ENCODE measurements at places on chromosomes 3 and 15.

- DNase-seq: no peak
Observed at GRCh38 chr3:131038326-131038725, 11.6 kb downstream of the NEK11 start.

DNA sequence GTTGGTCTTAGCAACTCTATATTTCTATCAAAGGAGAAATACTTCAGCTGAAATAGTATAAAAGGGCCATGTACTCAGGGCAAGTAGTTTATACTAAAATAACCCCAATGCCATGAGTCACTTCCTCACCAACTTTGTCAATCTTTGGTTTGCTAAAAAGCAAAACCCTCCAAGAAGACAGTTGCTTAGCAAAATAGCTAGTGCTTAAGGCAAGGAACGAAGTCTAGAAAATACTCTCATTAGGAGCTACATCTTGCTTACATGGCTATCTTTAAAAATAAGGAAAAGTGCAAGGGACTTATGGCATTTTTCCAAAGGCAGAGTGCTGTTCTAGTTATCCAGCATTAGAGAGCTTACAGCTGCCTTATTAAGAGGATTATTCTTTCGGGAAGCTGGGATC is 28.4 kb downstream of the P3H2 start:
- no peak for DNase-seq

DNA sequence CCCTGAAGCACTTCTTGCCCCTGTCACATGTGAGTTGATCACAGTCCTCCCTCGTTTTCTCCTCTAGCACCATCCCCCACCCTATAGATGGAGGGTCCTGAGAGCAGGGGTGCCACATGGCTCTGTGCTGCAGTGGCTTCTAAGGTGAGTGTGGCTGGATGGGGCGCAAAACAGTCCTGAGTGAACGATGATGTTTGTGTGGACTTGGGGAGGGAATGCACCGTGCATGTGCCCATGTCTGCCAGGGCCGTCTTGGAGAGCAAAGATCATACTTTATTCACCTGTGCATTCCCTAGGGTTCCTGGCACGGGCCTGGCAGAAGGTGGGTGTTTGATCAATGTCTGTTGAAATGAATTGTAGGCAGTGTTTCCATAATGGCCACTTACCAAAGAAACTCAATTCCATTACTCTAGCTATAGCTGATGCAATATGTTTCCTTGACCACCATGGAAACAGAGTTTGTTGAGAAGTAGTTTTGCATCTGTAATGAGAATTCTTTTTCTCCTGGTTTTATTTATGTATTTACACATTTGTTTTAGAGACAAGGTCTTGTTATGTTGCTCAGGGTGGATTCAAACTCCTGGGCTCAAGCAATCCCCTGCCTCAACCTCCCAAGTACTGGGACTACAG is 58.0 kb downstream of the ABTB1 start:
- no peak for DNase-seq

- DNase-seq: no peak
Observed at GRCh38 chr15:92733090-92733933, 77.7 kb upstream of the FAM174B start.

DNA sequence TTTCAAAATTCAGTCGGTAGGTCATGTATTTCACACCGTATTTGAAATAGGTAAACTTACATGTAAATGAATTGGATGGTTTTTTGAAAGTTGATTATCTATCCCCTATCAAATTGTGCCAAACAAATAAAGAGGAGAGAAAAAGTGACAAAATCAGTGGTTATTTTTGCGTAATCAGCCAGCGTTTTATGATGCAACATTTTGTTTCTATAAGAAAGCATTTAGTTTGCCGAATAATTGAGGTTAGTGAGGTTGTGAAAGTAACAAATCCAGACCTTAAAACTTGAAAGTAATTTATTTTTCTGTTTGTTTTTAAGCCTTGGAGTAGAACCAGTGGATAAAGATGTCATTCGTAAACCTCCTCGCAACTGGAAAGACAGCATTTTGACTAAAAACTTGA is 29.3 kb downstream of the ASTE1 start:
- no peak for DNase-seq

DNA sequence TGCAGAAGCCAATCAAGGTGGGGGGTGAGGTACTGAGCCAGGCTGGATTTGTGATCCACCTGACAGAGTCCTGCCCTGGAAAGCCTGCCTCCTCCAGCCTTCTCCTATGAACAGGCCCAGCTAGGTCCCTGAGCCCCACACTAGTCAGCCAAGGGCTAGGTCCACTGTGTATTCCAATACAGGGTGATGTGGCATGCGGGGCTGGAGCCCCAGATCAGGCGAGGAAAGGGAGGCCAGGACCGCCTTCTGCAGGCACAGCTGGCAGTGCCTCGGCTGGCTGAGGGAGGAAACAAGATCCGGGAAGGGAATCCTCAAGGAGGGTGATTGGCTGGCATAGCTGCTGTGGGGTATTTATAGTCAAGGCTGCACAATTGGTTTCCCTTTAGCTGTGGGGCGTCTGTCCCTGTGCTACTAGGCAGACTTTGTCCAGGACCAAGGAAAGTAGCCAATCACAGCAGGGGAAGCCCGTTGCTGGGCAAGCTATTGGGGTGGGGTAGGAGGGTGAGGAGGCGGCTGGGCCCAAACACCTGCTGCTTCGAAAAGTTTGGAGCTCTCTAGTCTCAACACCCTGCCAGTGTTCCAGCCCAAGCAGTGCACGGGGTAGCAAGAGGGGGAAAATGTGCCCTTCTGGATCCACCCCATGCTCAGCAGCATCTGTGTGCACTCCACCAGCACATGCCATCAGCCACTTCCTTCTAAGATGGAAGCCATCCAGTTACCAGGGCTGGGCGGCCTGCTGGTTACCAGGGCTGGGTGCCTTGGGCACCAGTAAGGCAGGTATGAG is 5.9 kb downstream of the KY start:
- no peak for DNase-seq

DNA sequence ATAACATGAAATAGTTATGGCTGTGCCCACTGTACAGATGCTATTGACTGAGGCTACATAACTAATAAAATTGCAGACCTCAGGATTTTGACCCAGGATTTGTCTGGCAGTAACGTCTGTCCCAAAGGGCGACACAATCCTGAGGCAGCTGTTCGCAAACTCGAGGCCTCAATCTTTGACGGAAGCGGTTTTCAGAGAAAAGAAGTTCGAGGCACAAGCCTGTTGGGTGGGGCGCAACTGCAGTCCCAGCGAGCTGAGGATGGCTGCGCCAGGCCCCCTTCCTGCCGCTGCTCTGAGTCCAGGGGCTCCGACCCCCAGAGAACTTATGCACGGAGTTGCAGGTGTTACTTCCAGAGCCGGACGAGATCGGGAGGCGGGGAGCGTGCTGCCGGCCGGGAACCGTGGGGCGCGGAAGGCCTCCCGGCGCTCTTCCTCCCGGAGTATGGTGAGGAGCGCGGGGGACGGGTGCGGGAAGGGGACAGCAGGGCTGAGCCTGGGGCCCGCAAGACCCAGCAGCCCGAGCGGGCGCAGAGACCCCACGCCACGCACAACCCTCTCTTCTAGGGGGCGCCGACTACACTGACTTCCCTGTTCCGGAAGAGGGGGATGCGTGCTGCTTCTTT is at the start of gene PARP15:
Gene PARP15, plus strand, starts transcription at position 242 of the 623 bp plus-strand sequence. Its CDS starts 18 bp downstream, at position 260.
- DNase-seq: peak; percentile 11

GRCh38 chr15:45157974-45158373 is 28.2 kb downstream of the DUOX1 start:
- no peak for DNase-seq

- peak; percentile 38 for DNase-seq
Observed at GRCh38 chr15:68256675-68257450, 20.7 kb upstream of the FEM1B start.

GRCh38 chr3:11718637-11719405 is 75.1 kb upstream of the VGLL4 start:
- peak; percentile 10 for DNase-seq

- no peak for DNase-seq
Observed at GRCh38 chr3:66098436-66098835, 59.7 kb upstream of the MAGI1 start.

GRCh38 chr15:67176195-67176971 is 78.1 kb downstream of the AAGAB start:
- DNase-seq: no peak

GRCh38 chr3:135887220-135887619 is 78.3 kb upstream of the PPP2R3A start:
- no peak for DNase-seq

GRCh38 chr3:30169487-30169886 is 436.9 kb upstream of the TGFBR2 start:
- DNase-seq: no peak

- no peak for DNase-seq
Observed at GRCh38 chr3:160069986-160070385, 81.4 kb downstream of the IL12A start.

GRCh38 chr15:61889706-61890105 is 170.5 kb downstream of the VPS13C start:
- no peak for DNase-seq

GRCh38 chr3:108818404-108818803 is 4.2 kb upstream of the TRAT1 start:
- DNase-seq: peak; percentile 35

- DNase-seq: no peak
Observed at GRCh38 chr3:45330510-45331295, 57.7 kb upstream of the LARS2 start.

- no peak for DNase-seq
Observed at GRCh38 chr3:9196020-9196419, 53.4 kb downstream of the SRGAP3 start.

- no peak for DNase-seq
Observed at GRCh38 chr3:136805795-136806194, 13.1 kb upstream of the SLC35G2 start.

GRCh38 chr3:195757438-195757770 is 36.6 kb downstream of the MUC20 start:
- no peak for DNase-seq

- DNase-seq: no peak
Observed at GRCh38 chr3:152539191-152539764, 270.5 kb downstream of the MBNL1 start.

DNA sequence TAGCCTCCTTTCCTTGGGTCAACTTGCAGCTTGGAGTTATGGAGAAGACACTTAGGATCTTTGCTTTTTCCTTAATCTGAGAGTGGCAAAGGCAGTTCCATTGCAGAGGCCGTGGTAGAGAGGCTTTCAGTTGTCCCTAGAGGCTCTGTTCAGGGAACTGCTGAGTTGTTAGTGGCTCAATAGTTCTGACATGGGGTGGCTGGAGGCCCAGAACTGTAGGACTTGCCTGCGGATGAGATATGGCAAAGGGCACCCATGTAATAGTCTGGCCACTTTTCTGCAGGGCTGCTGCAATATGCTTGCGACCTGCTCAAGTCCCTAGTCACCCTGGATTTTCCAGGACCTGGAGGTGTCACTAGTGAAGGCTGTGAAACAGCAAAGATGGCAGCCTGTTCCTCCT is 99.9 kb downstream of the CLDN1 start:
- no peak for DNase-seq

DNA sequence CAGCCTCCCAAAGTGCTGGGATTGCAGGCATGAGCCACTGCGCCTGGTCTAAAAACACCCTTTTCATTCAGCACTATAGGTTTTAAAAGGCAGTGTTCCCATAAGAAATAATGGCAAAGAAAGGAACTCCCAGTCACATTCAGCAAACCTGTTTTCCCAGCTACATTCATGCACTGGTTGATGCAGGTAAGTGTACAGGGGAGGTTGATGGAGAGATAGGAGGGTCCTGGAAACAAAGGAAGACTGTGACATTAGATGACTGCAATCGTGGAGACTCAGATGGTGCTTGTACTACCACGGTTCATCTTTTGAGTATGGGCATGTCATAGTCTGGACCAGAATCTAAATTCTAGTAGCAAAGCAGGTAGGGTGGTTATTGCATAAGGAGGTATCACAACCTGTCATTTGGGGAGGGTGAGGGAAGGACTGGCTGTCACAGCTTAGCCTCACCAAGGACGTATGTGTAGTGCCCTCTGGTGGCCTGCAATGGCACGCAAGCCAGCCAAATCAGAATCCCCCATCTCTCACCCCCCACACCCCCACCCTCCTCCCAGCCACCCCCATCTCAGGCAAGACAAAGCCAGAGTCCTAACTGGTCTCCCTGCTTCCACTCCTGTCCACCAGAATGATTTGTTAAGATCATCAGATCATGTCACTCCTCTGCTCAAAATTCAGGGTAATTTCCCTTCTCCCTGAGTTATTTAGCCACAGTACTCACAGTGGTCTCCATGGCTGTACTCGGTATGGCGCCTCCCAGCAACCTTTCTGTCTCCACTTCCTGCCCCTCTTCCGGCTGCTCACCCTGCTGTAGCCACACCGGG is 28.8 kb upstream of the UBL7 start:
- peak; percentile 52 for DNase-seq

DNA sequence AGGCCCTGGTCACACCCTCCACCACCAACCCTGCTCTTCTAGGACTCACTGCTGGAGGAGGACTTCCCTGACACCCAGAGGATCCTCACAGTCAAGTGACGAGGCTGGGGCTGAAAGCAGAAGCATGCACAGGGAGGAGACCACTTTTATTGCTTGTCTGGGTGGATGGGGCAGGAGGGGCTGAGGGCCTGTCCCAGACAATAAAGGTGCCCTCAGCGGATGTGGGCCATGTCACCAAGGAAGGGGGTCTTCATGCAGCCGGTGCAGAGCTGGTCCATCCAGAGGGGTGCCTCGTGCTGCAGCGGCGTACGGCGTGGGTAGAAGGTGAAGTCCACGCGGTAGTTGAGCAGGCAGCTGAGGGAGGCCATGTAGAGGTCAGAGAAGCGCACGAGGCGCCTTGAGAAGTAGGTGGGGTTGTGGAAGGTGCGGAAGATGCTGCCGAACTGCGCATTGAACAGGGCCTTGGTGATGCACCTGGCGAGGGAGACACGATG is 9.4 kb downstream of the NT5DC2 start:
- DNase-seq: no peak

DNA sequence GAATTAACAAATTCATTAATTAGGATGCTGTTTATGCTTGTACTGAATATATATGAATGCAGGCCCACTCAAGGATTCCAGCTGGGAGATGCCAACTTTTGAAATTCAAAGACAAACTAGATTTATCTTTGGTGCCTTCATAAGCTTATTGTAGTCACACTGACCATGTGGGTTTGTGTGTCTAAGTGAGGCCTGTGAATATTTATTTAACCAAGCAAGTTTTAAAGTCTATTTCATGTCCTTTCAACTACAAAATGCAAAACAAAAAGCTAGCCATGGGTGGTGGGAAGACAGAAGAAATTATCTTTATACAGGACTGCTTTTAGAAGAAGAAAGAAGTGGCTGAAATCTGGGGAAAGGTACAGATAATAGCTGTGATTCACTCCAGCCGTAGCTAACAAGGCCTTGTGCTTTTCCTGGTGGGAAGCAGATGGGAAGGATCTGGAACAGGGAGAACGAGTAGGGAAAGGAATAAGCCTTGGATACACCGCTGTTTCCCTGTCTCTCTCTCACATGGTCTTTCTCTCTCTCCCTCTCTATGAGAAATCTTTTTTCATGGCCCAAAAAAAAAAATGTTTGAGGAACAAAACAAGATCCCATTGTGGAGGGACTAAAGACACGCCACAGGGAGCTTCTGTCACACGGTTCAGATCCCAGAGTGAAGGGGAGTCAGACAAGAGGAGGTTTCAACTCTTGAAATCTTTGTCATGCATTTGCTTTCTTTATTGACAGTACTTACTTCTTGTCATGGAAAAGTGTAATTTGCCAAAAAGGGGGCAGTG is 225.5 kb downstream of the RORA start:
- no peak for DNase-seq

Measured in T-helper 9 cell (primary cell).